ENCODE measurements at places on chromosomes 2 and 18. TPM values are rescaled to one million over a fixed set of nuclear protein-coding genes. Genes with fewer than 3 reads are reported as not detected.

DNA sequence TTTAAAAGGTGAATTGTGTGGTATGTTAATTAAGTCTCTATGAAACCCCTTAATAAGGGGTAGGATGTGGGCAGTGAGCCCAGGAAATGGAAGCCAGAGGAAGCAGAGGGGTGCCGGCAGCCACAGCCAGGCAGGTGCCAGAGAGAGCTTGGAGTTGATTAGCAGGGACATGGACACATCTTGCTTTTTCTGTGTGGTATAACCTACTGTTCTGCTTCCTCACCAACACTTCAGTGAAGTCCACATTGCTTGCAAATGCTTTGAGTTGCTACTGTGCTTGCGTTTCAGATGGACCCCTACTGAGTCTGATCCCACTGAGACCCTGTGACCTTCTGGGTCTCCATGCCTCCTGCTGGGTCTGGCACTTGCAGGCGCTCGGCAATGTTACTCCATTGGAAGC lies 30.3 kb upstream of the ARHGEF4 start:
- no peak for DNase-seq

DNA sequence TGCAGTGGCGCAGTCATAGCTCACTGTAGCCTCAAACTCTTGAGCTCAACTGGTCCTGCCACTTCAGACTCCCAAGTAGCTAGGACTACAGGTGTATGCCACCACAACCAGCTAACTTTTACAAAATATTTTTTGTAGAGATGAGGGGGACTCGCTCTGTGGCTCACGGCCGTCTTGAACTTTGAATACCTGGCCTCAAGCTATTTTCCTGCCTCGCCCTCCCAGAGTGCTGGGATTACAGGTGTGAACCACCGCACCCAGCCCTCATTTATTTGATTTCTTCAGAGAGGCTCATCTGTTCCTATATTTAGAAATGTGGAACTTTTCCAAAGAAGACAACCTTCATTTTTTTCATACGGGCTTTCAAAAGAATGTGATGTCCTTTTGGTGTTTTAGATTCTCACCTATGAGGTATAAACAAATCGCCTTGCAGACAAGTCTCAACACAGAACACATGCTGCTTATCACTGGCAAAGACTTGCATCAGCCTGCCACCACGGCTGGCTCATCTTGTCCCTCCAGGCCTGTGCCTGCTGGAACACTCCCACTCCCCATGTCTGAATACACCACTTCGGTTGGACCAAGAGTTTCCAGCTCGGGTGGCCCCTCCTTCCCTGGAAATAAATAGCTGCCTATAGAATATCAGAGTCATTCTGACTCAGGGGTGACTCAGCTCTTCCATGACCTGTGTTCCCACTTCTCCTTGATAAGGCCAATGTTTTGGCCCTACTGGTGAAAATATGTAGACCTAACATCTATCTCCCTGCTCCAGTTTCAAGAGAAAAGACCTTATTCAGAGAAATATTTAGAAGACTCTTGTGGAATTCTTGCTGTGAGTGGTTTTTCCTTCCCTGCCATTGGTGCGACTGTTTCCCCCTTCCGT lies 202.6 kb downstream of the TGIF1 start:
- no peak for DNase-seq

DNA sequence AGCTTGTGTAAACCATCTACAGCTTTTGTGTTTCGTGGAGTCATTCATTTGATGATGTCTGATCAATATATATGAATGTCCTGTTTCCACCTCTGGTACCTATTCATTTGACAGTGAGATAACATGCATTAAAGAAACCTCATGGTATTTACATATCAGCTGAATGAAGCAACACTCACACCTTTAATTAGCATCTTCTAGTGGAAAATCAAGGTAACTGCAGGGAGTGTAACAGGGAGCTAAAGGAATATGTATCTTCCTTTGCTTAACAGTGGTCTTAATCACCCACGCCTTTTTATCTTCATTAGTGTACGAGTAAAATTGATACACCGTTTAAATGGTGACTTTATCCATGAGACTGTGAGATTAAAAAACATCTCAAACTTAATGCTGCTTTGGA lies 15.6 kb downstream of the SLC39A10 start:
- no peak for DNase-seq

DNA sequence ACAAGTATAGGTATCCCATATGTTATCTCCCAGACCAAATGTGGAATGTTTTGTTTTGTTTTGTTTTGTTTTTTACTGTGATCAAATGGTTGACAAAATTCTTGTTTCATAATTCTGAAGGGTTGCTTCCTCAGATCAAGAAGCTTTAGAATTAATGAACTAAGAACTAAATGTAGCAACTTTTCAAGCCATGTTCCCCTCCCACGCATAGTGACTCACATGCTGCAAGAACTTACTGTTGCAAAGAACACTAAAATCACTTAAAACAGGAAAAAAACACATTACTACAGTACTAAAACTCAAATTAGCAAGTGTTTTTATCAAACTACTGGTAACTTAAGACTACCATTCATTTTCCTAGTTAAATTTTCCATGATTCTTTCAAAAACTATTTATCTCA lies 30.6 kb downstream of the HNRNPLL start:
- DNase-seq, result no peak

DNA sequence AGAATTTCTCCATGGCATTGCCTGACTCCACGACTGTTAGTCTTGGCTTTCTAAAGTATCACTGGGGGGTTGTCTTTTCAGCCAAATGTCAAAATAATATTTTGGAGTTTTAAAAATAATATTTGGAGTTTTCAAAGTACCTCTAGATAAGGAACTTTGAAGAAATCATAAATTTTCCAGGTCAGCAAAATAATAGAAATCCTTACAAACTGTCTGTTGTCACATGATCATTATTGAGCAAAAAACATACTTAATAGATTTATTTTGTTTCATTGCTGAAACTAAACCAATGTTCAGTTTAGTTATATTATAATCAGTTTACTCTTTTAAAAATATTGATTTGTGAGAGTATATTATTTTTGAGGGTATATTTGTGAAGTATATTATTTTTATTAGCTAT lies 85.7 kb downstream of the APLF start:
- DNase-seq, result no peak

- peak; percentile 47 for DNase-seq
Observed at GRCh38 chr2:111670776-111671175, 213.2 kb downstream of the ANAPC1 start.

- DNase-seq, result no peak
Observed at GRCh38 chr2:134127496-134127895, 126.4 kb upstream of the MGAT5 start.

- DNase-seq, result no peak
Observed at GRCh38 chr18:34835466-34835865, 125.4 kb downstream of the DTNA start.

DNA sequence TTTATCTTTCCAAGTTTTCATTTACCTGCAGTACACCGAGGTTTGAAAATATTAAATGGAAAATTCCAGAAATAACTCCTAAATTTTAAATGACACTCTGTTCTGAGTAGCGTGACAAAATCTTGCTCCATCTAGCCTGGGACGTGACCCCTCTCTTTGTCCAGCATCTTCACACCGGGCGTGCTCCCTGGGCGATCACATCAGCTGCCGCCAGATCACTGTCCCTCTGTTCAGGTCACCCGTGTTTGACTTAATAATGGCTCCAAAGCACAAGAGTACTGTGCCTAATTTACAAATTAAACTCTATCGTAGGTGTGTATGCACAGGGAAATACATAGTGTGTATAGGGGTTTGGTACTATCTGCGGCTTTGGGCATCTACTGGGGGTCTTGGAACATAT lies 6.1 kb upstream of the TMEM185B start:
- no peak for DNase-seq

DNA sequence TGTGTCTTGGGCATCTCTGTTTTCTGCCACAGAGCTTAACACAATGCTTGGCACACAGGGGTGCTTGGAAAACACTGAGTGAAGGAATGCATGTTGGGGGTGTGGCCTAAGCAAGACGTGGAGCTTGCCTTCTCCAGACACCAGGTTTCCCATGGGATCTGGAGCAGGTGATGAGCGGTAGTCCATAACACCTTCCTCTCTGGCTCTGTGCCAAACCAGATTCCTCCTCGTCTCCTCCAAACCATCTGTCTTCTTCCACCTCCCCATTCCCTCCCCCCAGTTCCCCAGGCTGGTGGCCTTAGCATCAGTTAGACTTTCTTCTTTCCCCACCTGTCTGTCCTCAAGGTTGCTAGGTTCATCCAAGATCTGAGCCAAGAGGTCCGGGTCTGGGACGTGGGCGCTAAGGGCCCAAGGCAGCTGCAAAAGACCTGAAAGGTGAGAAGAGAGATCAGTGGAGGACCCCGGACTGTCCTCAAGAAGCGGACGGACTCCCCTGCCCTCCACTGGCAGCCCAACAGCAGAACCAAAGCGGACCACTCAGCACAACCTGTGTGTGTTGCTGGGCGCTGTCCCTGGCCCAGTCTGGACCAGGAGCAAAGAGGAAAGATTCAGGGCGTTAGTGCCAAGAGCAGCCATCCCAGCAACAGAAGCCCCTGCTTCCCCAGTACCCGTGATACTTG lies 1.2 kb upstream of the ITM2C start:
- DNase-seq, result peak; percentile 36

KIF1A gene
- 1.1 TPM for total RNA-seq

PARD6G gene
- 2.3 TPM for total RNA-seq

SLC8A1 gene
- 6.0 TPM for total RNA-seq

IGFBP5 gene
- 55.4 TPM for total RNA-seq

LPIN2 gene
- 58.9 TPM for total RNA-seq
